ENCODE measurements at places on chromosomes 4 and X.

- DNase-seq, result no peak
- H3K36me3 ChIP-seq, result peaks cover 30% of the 10 kb centered on the region
- H3K4me3 ChIP-seq, result no peak overlapping the region
- peaks cover 2% of the 10 kb centered on the region for H3K4me1 ChIP-seq
These were observed 5.8 kb downstream of the SSR4 start for GRCh38 chrX:153800177-153800722.

GRCh38 chr4:101418055-101418454 lies 70.7 kb upstream of the PPP3CA start:
- H3K27ac ChIP-seq, result no peak overlapping the region
- no peaks in the 10 kb centered on the region for H3K36me3 ChIP-seq
- no peak overlapping the region for H3K4me3 ChIP-seq
- DNase-seq, result no peak

DNA sequence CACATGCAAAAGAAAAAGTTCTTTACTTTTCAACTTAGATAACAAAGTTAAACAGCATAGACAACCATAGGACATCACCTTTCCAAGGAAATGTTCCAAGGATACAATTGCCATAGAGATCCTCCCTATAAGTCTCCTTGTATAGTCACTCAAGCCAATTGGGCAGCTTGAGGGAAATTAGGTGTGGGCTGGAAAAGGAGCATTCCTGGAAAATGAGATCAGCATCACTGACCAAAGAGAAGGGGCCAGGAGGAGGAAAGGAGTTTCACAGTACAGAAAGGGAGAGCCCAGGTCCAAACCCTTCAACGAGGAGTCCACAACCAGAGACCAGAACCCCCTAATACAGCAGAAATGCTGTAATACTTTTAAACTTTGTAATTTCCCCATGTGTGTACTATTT lies 91.5 kb upstream of the PPARGC1A start:
- H3K27ac ChIP-seq, result no peak overlapping the region
- H3K4me1 ChIP-seq, result peaks cover 3% of the 10 kb centered on the region
- H3K36me3 ChIP-seq, result no peaks in the 10 kb centered on the region

DNA sequence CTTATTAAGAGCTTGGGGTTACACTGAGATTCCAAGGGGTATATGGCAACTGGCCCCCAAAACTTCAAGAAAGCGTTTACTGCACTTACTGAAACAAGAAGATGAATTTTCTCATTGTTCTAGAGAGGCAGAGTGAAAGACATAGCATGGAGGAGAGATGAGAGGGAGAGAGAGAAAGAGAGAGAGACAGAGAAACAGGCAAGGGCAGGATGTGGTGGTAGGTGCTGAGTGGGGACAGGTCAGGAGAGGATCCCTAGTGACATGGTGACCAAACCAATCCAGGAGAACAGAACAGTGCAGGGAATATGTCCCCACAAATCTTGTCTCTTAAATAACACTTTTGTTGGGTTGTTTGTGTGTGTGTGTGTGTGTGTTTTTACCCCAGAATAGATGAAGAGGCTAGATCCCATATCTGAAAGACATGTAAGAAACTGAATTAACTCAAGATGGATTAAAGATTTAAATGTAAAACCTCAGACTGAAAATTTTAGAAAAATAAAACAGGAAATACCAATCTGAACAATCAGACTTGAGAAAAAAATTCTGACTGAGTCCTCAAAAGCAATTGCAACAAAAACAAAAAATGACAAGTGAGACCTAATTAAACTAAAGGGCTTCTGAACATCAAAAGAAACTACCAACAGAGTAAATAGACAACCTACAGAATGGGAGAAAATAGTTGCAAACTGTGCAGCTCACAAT lies 202.2 kb downstream of the QDPR start:
- H3K36me3 ChIP-seq, result no peaks in the 10 kb centered on the region
- H3K27me3 ChIP-seq, result no peaks in the 10 kb centered on the region
- no peak overlapping the region for H3K27ac ChIP-seq
- DNase-seq, result no peak
- no peaks in the 10 kb centered on the region for H3K4me1 ChIP-seq

DNA sequence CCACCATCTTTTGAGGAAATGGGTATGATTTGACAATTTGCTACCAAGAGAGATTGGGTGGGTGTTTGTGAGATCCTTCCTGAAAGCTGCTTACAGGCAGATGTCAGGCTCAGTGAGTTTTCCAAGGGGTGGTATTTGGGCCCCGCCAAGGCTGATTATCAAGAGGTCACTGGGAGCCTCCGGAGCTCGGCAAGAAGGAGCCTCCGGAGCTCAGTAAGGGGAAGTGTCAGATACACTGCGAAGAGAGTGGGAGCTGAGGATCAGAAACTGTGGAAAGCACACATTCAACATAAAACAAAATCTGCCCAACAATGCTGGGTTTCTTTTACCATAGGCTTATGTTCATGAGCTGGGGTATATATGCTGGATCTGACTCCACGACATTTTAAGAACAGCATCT lies 714 bp downstream of the RTL3 start:
- H3K27me3 ChIP-seq, result no peaks in the 10 kb centered on the region
- H3K4me1 ChIP-seq, result no peaks in the 10 kb centered on the region
- no peak for DNase-seq
- H3K27ac ChIP-seq, result no peak overlapping the region

DNA sequence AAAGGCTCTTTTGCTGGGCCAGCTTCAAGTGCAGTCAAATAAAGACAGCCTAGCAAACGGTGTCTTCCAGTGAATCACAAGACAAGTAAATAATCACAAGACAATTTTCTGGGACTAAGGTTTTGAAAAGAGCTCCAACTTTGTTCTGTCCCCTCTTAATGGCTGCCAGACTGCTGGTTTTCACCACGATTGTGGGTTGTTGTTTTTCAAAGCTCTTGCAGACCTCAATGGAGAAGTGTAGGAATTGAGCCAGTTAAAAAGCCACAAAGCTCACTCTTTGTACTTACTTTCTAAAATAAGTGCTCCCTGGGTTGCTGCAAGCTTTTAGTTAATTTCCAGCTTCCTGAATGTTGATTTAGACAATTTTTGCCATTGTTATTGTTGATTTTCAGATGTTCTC lies 405.8 kb upstream of the HTR2C start:
- no peaks in the 10 kb centered on the region for H3K4me1 ChIP-seq
- H3K4me3 ChIP-seq, result no peak overlapping the region
- no peaks in the 10 kb centered on the region for H3K27me3 ChIP-seq
- no peak for DNase-seq
- H3K27ac ChIP-seq, result no peak overlapping the region

DNA sequence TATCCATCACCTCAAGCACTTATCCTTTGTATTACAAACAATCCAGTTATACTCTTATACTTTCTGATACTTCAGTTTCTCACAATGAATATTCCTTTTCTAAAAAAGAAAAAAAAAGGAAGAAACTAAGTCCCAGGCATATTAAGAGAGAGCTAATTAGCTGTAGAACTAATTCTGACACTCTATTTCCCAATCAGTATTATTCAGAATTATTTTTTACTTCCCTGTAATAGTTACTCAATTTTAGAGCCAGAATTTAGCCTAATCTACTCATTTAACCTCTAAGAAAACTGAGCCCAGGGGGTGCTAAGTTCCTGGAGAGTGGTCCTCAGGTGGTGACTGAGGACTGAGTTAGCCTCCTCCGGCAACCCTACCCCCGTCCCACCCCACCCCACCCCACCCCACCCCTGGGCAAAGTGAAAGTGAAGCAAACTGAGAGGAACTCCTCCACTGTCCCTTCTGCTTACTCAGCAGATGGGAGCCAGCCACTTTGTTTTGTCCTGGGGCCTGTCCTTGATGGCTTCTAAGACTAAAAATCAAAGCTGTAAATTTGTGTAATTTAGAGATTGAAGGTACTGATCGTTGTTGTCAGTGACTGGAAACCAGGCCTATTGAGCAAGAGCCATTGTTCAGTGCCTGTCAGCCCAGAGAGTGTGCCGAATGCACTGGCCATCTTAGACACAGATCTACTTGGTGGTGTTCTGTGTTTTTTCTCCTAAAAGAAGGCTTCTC lies 162.1 kb downstream of the CBR4 start:
- no peaks in the 10 kb centered on the region for H3K36me3 ChIP-seq
- H3K27ac ChIP-seq, result no peak overlapping the region
- H3K4me3 ChIP-seq, result no peak overlapping the region
- no peak for DNase-seq

DNA sequence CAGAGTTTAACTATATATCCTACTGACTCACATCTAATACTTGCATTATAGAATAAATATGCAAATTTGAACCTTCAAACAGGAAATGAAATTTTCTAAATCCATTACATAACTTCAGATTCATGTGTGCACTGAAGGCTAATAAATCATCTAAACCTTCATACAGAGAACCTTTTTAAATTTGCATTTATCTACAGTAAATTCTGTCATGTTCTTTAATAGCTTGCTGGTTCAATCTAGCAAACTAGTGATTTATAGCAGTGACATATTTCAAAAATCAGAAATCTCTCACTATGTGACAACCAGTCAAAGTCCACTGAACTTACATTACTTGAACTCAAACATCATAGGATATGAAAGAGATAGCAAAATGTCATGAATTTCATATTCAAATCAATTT lies 65.1 kb downstream of the LRBA start:
- no peak for DNase-seq
- no peak overlapping the region for H3K27ac ChIP-seq
- no peaks in the 10 kb centered on the region for H3K4me1 ChIP-seq
- H3K27me3 ChIP-seq, result no peaks in the 10 kb centered on the region
- H3K4me3 ChIP-seq, result no peak overlapping the region
- no peaks in the 10 kb centered on the region for H3K36me3 ChIP-seq

DNA sequence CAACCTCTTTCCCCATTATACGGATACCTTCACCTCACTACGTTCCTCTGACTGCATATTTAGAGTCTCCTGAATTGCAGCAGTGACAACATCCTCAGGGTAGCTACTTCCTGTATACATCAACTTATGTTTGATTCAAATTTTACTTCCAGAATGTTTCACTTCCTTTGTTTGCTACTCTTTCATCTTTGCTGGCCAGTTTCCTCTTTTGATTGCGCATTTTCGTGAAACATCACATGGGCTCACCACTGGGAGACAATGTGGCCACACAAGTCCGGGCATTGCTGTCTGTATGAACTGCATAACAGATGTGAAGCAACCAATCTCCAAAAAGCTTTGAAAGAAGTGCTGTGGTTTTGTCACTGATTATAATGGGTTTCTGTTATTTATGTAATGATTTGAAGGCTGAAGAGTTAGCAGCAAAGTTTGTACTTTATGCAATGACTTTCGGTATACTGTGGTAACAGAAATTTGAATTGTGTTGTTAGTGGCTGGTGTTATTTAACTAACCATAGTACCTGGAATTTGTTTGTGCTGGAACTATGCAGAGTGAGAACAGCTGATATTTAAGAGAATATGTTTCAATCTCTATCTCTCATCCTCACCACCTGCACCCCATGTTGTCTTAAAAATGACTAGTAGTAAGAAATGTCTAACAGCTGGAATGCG lies 7.4 kb downstream of the SNCA start:
- no peaks in the 10 kb centered on the region for H3K36me3 ChIP-seq
- no peak for DNase-seq
- H3K27ac ChIP-seq, result no peak overlapping the region
- H3K4me3 ChIP-seq, result no peak overlapping the region
- no peaks in the 10 kb centered on the region for H3K27me3 ChIP-seq
- H3K4me1 ChIP-seq, result no peaks in the 10 kb centered on the region

GRCh38 chr4:168535689-168536088 lies 38.8 kb downstream of the PALLD start:
- H3K36me3 ChIP-seq, result no peaks in the 10 kb centered on the region
- H3K4me3 ChIP-seq, result no peak overlapping the region
- no peaks in the 10 kb centered on the region for H3K4me1 ChIP-seq
- DNase-seq, result no peak
- H3K27ac ChIP-seq, result no peak overlapping the region

- H3K4me3 ChIP-seq, result no peak overlapping the region
- no peak for DNase-seq
- no peaks in the 10 kb centered on the region for H3K27me3 ChIP-seq
- no peak overlapping the region for H3K27ac ChIP-seq
- no peaks in the 10 kb centered on the region for H3K36me3 ChIP-seq
These were observed 137.2 kb downstream of the SMIM20 start for GRCh38 chr4:26051240-26051639.

GRCh38 chrX:153401133-153401764 lies at the start of gene PNMA6E:
Gene PNMA6E (minus strand): TSS chrX:153401350. CDS start chrX:153398849, 2,501 bp downstream.
- H3K36me3 ChIP-seq, result no peaks in the 10 kb centered on the region
- DNase-seq, result no peak
- H3K4me1 ChIP-seq, result peaks cover 1% of the 10 kb centered on the region
- no peaks in the 10 kb centered on the region for H3K27me3 ChIP-seq
- H3K27ac ChIP-seq, result no peak within 1 kb of the TSS

DNA sequence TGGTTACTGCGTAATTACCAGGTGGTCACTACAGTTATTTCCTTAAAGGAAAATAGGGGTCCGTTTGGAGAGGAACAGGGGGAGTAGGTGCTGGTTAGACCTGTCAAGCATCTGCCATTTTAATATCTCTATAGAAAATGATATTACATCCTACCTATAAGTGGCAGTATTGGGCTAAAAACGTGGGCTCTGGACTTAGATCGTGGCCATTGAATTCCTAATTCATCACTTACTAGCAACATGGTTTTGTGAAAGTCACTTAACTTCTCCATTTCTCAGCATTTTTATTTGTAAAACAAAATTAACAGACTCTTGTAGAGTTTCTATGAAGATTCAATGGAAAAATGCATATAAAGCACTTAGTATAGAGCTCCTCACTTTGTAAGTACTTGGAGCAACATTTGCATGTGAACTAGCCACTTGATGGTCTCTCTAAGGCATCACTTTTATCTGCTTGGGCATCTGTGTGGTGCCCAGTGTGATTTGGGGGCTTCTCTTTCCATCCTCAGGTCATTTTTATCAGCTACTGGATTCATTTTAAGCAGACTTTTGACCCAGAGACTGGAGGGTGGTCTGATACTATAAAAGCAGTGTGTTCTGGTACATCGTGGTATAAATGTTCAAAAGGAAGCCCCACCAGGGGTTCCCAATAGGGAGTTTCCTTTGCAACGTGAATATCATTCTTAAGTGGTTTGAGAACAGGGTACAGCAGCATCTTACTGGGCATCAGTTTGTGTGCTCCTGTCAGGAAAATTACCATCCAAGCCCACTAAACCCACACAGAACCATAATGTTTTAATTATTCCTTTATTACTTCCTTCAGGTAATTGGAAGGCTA lies 42.7 kb upstream of the RASSF6 start:
- no peaks in the 10 kb centered on the region for H3K4me1 ChIP-seq
- DNase-seq, result no peak
- no peak overlapping the region for H3K4me3 ChIP-seq
- H3K36me3 ChIP-seq, result no peaks in the 10 kb centered on the region
- H3K27me3 ChIP-seq, result no peaks in the 10 kb centered on the region
- H3K27ac ChIP-seq, result no peak overlapping the region

- no peak for DNase-seq
- no peaks in the 10 kb centered on the region for H3K36me3 ChIP-seq
- H3K4me3 ChIP-seq, result no peak overlapping the region
- no peak overlapping the region for H3K27ac ChIP-seq
These were observed 286.4 kb downstream of the USP46 start for GRCh38 chr4:52372747-52373146.

GRCh38 chr4:72954811-72955210 lies 114.7 kb downstream of the COX18 start:
- no peak overlapping the region for H3K27ac ChIP-seq
- no peaks in the 10 kb centered on the region for H3K4me1 ChIP-seq
- no peaks in the 10 kb centered on the region for H3K27me3 ChIP-seq
- no peaks in the 10 kb centered on the region for H3K36me3 ChIP-seq

- H3K4me1 ChIP-seq, result no peaks in the 10 kb centered on the region
- H3K4me3 ChIP-seq, result no peak overlapping the region
- H3K36me3 ChIP-seq, result no peaks in the 10 kb centered on the region
- no peaks in the 10 kb centered on the region for H3K27me3 ChIP-seq
- H3K27ac ChIP-seq, result no peak overlapping the region
These were observed 856.8 kb downstream of the STIM2 start for GRCh38 chr4:27717431-27717755.

GRCh38 chr4:85734424-85734831 lies 259.5 kb downstream of the ARHGAP24 start:
- no peaks in the 10 kb centered on the region for H3K36me3 ChIP-seq
- no peaks in the 10 kb centered on the region for H3K27me3 ChIP-seq
